NCI-H187 treated with DMSO at 0.1 percent for 48 hours (cell line): ENCODE measurements at places on chromosomes 4 and X.

GRCh38 chrX:44042116-44042515 is 68.9 kb upstream of the NDP start:
- no peak for DNase-seq

DNA sequence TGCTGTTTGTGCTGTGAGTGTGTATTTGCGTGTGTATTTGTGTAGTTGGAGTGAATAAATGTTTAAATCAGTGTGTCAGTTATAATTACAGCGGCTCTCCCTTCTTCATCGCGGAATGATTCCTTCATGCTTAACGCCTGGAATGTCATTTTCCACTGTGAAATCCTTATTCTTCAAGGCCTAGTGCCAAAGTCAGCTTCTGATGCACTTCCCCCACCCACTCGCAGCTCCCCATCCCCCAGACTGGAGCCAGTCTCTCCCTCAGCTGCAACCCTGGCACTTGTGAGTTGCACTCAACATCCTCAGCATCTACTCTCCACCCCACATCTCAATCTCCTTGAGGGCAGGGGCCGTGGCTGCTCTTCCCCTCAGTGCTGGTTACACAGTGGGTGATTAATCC is 583.0 kb downstream of the BCOR start:
- no peak for DNase-seq

DNA sequence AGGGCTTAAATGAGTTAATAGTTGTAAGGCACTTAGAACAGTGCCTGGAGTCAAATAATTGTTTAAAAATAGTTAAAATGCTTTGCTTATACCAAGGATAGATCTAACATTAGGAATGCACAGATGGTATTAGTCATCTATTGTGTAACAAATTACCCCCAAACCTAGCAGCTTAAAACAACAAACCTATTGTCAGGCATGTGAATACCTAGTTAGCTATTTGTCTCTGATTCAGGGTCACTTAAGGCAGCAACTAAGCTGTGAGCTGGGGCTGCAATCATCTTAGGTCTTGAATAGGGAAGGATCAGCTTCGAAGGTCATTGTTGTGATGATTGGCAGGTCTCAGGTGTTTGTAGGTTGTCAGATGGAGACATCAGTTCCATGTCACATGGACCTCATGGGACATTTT is 42.4 kb upstream of the AGA start:
- DNase-seq = no peak

- DNase-seq = no peak
Observed at GRCh38 chrX:10922159-10922558, 189.0 kb upstream of the HCCS start.

GRCh38 chr4:13243152-13243551 is 241.0 kb downstream of the RAB28 start:
- DNase-seq = no peak

DNA sequence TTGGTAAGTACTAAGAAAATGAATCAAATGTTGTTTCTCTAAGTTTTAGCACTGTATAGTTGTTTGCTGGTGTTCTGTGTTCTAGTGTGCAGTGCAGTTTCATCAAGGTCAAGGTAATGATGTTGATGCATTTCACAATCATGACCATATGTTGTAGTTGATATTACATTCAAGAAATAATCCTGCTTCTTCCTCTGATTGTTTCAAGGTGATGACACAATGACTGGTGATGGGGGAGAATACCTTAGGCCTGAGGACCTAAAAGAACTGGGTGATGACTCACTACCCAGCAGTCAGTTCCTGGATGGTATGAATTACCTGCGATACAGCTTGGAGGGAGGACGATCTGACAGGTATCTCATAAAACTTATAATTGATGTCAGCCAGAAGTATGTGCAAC is 261.6 kb downstream of the ANK2 start:
- no peak for DNase-seq
